NCI-H460 (cell line): ENCODE measurements at places on chromosomes 7 and 10. TPM values are rescaled to one million over a fixed set of nuclear protein-coding genes. Genes with fewer than 3 reads are reported as not detected.

GRCh38 chr10:28367929-28368484 lies 65.1 kb upstream of the MPP7 start:
- no peak for DNase-seq

- no peak for DNase-seq
Observed at GRCh38 chr7:20238194-20238753, 21.1 kb upstream of the MACC1 start.

- no peak for DNase-seq
Observed at GRCh38 chr7:138477581-138477980, 17.5 kb downstream of the TRIM24 start.

GRCh38 chr10:17113889-17114540 lies 15.6 kb downstream of the CUBN start:
- no peak for DNase-seq

GRCh38 chr7:137930581-137930980 lies 71.3 kb downstream of the CREB3L2 start:
- no peak for DNase-seq

GRCh38 chr10:121527690-121528089 lies 70.6 kb downstream of the FGFR2 start:
- DNase-seq = peak; percentile 6

DNA sequence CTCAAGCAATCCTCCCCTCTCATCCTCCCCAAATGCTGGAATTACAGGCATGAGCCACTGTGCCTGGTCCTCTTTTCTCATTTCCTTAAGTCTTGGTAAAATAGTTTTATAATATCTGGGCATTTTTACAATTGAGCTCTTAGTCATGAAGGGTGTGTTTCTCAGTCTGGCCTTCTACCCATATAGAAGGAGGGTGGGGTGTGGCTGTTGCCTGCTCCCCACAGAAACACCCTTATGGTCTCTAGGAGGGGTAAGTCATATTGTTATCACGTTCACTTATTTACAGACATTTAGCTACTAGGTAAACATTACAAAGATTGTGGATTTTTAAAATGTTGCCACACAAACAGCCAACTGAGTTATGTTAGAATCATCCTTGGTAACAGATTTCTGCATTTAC lies 6.7 kb upstream of the OTUD1 start:
- no peak for DNase-seq

DNA sequence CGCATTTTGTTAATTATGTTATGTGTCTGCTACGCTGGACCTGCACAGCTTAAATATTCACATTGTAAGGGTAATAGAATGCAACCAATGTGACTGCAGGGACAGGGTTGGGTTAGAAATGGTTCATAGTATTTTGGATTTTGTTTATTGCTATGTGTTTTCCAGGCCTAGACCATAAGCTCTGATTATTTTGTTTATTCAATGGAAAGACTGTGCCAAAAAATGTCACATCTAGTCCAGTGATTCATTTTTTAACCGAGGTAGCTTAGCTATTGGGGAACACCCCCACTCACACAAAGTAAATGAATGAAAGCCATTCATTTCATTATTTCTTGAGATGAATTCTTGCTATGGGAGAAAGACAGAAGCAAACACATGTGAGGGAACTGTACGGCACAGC lies 516.5 kb upstream of the ANKRD30A start:
- no peak for DNase-seq

Gene PNLIPRP1
- total RNA-seq = not detected in 2 replicates

Gene FAM24B
- total RNA-seq = 34.9 and 36.3 TPM in 2 replicates

- no peak for DNase-seq
Observed at GRCh38 chr7:94396596-94396995, 1.9 kb downstream of the COL1A2 start.

DNA sequence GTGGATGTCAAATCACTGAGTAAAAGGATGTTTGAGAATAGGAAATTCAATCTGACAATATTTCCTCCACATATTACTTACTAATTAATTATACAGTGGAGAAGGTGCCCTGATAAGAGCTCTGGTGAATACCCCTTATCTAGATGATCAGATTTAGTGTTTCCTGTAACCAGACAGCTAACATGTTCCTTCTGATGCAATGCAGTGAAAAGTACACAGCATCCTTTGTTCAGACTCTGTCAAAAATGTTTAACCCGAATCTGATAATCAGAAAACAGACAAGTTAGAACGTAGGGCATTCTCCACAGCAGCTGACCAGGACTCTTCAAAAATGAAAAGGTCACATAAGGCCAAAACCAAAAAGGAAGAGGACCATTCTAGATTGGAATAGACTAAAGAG lies 46.2 kb downstream of the WDR11 start:
- DNase-seq = peak; percentile 55

Gene MSRB2
- total RNA-seq = 10.1 and 10.3 TPM in 2 replicates

DNA sequence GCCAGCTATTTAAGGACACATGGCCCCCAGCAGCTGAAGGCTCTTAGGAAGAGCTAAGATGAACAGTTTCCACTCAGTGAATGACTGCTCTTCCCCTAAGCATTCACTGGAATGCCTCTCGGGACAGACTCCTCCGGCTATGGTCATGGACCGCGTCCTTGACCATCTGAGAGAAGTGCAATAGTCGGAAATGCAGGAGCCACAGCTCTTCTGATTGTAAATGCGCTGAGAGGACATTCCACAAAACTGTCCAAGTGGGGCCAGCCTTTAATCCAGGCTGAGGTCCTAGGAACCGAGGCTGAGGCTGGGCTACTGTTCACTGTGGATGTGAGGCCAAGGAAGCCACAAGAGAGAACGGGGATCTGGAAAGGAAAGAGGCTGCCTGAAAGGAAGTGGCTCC lies 162.0 kb upstream of the TMEM72 start:
- no peak for DNase-seq

DNA sequence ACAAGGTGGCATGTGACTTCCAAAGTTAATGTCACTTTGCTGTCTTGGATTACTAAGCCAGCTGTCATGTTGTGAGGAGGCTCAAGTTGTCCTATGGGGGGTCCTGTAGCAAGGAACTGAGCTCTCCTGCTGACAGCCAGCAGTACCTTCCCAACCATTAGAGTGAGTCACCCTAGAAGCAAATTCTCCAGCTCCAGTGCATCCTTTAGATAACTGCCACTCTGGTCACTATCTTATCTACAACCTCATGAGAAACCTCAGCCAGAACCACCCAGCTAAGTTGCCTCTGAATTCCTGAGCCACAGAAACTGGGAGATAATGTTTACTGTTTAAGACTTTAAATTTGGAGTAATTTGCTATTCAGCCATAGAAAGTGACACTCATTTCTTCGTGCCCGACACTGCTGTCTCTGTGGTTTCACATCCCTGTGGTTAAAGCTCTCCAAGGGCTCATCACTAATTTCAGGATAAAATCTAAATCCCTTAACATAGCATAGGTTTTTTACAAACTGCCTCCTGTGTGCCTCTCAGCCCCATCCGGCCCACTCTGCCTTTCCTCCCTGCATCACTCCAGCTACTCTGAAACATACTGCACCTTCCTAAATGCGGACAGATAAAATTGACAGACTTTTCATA lies 83.5 kb downstream of the PRR15 start:
- DNase-seq = no peak

Gene ADO
- total RNA-seq = 41.0 and 42.5 TPM in 2 replicates

Gene CHST15
- 53.2 and 60.9 TPM in 2 replicates for total RNA-seq

DNA sequence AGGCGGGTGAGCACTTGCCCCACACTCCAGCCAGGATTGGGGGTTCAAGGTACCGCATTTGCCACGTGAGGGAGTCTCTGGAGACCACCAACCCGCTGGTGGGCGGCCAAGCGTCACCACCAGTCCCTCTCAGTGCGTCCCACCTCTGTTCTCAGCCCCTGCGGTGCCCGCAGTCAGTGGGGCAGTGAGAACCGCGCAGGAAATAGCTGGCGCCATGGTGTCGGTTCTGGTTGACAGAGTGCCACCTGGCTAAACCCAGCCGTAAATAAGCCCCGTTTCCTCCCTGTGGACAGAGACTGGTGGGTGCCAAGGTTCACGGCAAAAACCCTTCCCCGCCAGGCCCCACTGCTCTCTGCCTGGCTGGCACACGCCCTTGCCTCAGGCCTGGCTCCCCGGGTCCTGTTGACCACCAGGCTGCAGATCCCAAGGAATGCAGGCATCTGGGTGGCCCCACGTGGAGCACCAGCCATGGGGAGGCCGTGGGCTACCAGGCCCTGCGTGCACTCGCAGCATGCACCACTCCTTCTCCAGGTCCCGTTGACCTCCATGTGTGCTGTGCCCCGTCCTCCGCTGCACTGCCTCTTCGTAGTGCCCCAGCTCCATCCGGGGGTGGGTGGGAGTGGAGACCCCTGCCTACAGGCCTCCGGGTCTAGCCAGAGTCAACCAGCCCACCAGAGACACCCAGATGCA lies 140.0 kb downstream of the LHPP start:
- no peak for DNase-seq

- no peak for DNase-seq
Observed at GRCh38 chr7:90690159-90690858, 94.2 kb downstream of the CDK14 start.

DNA sequence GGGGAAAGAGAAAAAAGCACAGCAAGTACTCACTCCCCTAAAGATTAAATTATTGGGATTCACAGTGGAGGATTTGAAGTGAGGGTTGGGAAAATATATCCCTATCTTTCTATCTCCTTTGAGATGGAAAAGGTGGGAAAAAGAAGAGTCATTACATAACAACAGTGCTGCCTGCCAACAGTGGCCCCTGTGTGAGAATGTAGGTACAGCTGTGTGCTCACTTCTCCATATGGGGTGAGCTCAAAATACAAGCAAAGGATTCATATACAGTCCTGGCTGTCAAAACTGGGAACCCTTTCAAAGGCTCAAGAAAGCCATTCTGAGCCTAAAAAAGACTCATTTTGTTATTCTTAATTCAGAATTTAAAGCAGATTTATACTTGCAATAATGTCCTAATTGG lies 458.5 kb downstream of the GPAM start:
- no peak for DNase-seq

DNA sequence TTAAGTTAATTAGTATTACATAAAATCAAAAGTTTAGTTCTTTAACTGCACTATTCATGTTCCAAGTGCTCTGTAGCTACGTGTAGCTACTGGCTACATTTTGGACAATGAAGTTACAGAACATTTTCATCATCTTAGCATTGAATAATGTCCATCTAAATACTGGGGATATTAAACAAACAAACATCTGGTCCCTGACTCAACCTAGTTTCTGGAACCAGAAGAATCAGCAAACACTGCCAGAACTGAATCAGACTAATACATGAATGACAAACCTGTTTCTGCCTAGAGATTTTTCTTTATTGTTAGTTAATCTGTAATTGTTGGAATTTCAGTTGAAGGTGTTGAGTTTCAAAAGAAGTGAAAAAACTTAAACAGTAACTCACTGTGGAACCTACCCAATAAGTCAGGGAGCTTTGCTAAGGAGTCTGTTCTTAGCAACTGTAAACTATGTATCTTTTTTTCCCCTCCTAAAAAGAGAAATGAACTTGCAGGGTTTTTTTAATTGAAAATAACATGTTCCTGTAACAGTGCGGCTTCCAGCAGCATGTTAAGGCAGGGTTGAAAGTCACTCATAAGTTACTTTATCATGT lies 58.3 kb downstream of the CDK13 start:
- peak; percentile 26 for DNase-seq

DNA sequence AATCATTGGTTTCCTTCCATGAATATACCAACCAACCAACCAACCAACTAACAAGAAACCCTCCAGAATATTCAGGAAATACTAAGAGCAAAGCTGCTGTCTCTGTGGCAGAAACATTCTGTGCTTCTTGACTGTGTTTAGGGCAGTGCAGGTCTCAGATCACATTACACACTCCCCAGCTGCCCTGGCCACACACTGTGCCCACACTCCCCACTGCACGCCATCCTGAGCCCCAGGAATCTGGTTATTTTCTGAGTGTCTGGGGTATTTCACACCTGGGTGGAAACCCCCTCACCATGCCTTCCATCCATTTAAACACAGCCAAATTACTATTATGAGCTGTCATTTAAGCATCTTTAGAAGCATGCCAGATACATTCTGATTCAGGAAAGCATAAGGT lies 183.7 kb upstream of the ANK3 start:
- no peak for DNase-seq

Gene ARMS2
- total RNA-seq = not detected in 2 replicates

DNA sequence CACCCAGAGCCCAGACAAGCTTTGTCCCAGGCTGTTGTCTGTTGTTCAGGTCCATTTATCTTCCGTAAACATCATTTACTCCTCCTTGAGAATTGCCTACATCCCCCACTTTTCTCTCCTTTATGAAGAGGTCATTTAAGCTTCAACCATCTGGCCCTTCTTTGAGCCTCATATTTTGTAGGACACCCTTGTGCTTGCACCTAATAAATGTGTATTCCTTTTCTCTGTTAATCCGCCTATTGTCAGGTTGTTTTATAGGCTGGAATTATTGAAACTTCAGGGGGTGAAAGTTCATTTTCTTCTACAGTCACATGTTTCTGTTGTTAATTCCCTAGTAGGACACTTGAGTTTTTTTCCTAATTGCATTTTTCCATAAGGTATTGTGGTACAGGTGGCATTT lies 19.6 kb upstream of the CTTNBP2 start:
- no peak for DNase-seq

Gene ANKRD30A
- total RNA-seq = not detected in 2 replicates

Gene OR6V1
- not detected in 2 replicates for total RNA-seq

- DNase-seq = no peak
Observed at GRCh38 chr10:92810934-92811532, 37.3 kb upstream of the EXOC6 start.

Gene TMEM176B
- not detected in 2 replicates for total RNA-seq

Gene ANKRD61
- 0.46 and 0.72 TPM in 2 replicates for total RNA-seq

Gene PNLIP
- not detected in 2 replicates for total RNA-seq

GRCh38 chr10:76492026-76492425 lies 1060.6 kb downstream of the LRMDA start:
- DNase-seq = no peak

DNA sequence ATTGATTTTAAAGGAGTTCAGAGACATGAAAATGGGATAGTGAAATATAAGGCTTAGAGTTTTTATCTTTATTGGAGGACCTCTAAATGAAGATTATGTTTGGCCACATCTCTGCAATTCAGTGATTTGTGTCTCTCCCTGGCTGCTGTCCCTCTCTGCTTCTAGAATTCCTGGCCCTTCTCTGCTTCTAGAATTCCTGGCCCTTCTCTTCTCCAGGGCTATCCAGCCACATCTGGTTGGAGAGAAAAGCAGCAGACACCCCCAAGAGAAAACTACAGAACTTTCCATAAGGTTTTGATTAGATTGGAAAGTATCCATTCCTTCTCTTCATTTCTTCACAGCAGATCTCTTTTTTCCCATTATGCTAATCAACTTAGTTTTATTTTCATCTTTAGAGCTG lies 135.5 kb downstream of the NPY start:
- no peak for DNase-seq

Gene TOMM7
- total RNA-seq = 408 and 421 TPM in 2 replicates

DNA sequence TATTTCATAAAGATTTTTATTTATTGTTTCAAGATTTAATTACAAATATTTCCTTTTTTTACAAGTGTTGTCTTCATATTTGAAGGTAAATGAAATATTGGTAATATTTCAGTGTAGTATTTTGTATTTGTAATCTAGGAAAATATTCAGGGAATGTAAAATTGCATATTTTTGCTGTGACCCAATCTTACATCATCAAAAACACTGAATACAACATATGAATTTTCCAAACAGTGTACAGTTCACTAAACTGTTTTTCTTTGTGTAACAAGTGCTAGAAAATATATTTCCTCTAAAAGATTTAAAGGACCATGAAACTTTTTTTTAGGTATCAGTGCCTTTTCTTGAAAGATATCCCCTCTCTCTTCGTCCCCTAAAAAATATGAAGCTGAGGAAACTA lies 251.9 kb upstream of the KCND2 start:
- no peak for DNase-seq

Gene BLNK
- not detected in 2 replicates for total RNA-seq

Gene CCDC6
- 36.2 and 37.6 TPM in 2 replicates for total RNA-seq

GRCh38 chr7:11208883-11209465 lies 235.3 kb downstream of the PHF14 start:
- DNase-seq = no peak
